Dermis blood vessel endothelial cell (primary cell): ENCODE measurements at places on chromosomes 7 and 10. TPM values are rescaled to one million over a fixed set of nuclear protein-coding genes. Genes with fewer than 3 reads are reported as not detected.

DNA sequence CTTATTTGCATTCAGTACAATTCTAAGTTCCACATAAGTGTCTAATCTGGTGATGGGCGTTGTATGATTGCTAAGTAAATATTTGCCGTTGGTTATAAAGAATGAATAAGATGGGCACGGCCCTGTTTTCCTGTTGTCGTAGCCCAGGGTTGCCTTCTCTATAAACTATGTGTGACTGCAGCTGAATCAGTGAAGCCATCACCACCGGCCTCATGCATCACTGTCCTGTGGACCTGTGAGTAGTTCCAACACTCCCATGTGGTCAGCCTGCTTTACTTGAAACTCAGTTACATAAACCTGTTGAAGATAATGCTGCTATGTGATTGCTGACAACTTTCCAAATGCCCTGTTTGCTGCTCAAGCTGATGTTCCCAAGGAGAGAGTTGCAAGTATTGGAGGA is 21.6 kb upstream of the KLF6 start:
- DNase-seq = peak; percentile 82

DNA sequence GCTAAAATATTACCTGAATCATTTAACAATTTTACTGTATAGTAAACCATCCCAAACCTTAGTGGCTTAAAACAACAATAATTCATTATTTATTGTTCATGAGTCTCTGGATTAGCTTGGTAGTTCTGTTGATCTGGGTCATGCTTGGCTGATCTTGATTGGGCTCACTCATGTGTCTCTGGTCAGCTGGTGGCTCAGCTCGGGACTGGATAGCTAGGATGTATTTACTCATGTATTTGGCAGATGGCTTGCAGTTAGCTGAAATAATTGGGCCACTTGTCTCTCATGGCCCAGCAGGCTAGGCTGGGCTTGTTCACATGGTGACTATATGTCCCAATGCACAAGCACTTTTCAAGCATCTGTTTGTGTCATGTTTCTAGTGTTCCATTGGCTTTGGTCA is 262.8 kb downstream of the BBS9 start:
- DNase-seq = no peak

DNA sequence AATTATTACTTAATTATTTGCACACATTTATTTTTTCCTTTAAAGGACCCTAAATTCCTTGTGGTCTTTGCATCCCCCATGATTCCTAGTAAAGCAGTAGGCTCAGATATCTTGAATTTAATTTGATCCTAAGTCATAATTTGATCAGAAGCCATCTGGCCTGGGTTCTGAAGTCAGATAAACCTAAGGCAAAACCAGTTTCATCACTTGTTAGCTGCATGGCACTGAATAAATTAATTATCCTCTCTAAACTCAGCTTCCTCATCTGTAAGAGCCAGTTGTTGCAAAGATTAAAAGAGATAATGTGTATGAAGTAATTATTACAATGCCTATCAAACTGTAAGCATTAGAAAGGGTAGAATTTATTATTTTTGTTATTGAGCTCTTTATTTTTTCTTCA is 293.1 kb downstream of the GRM8 start:
- DNase-seq = no peak

DNA sequence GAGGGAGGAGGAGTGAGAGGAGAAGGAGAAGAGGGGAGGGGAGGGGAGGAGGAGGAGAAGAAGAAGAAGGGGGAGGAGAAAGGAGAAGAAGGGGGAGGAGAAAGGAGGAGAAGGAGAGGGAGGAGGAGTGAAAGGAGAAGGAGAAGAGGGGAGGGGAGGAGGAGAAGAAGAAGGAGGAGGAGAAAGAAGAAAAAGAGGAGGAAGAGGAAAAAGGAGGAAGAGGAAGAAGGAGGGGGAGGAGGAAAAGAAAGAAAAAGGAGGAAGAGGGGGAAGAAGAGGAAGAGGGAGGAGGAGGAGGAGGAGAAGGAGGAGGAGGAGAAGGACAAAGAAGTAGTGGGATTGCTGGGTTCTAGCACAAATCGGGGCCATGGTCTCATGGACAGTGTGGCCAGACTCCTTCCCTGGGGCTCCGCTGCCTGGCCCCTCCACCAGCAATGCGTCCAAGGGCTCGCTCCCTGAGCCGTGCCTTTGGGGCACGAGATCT is 4.2 kb upstream of the MAFK start:
- DNase-seq = no peak

- DNase-seq = peak; percentile 80
Measured at GRCh38 chr10:113071446-113071845, 121.4 kb downstream of the TCF7L2 start.

DNA sequence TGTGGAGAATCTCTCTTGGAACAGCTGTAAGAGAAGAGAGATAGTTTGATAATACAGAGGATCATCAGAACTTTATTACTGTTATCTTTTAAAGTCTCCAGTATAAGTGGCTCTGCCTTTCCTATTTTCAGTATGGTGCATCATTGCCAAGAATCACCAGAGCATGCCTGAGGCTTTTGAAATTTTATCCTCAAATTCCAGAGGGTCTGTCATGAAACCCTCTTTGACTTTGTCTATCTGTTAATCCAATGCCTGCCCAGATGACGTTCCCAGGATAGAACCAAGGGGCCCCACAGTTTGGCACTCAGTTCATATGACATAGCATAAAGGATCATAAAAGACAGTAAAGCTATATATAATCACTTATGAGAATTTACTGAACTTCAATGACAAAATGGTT is 35.3 kb upstream of the SEMA3C start:
- no peak for DNase-seq

GRCh38 chr10:35042783-35043182 is 47.4 kb downstream of the CUL2 start:
- no peak for DNase-seq

GRCh38 chr10:122054048-122055025 is 65.4 kb downstream of the TACC2 start:
- peak; percentile 88 for DNase-seq

DNA sequence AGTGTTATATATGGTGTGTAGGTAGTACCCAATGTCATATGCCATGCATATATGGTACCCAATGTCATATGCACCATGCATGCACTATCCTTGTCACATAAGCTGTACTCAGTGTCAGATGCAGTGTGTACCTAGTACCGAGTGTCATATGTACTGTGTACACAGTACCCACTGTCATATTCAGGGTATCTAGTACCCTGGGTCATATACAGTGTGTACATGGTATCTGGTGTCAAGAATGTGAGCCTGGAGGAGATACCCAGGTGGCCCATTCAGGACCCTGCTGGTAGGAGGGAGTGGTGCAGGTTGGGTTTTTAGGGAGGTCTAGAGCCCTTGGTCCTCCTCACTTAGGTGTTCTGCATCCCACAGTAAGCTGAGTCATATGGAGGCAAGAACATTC is 1.8 kb downstream of the ZMYND11 start:
- DNase-seq = peak; percentile 47

GRCh38 chr7:31333291-31333690 is 7.2 kb downstream of the NEUROD6 start:
- DNase-seq = no peak

Gene PALD1
- 248 and 276 TPM in 2 replicates for total RNA-seq

Gene SPDYE1
- not detected in 2 replicates for total RNA-seq
